ENCODE measurements at places on chromosomes 3 and 15. TPM values are rescaled to one million over a fixed set of nuclear protein-coding genes. Genes with fewer than 3 reads are reported as not detected.

GRCh38 chr3:58266577-58266976, 29.0 kb downstream of the ABHD6 start:
- no peaks in the 10 kb centered on the region for H3K4me1 ChIP-seq
- no peak overlapping the region for H3K27ac ChIP-seq
- no peak for DNase-seq
- peaks cover 31% of the 10 kb centered on the region for H3K36me3 ChIP-seq
- no peak overlapping the region for H3K4me3 ChIP-seq
- no peaks in the 10 kb centered on the region for H3K27me3 ChIP-seq

Gene PLSCR4
- 12.1 TPM for total RNA-seq

Gene EPHB3
- total RNA-seq = 5.0 TPM

Gene DUOX1
- total RNA-seq = 0.80 TPM

DNA sequence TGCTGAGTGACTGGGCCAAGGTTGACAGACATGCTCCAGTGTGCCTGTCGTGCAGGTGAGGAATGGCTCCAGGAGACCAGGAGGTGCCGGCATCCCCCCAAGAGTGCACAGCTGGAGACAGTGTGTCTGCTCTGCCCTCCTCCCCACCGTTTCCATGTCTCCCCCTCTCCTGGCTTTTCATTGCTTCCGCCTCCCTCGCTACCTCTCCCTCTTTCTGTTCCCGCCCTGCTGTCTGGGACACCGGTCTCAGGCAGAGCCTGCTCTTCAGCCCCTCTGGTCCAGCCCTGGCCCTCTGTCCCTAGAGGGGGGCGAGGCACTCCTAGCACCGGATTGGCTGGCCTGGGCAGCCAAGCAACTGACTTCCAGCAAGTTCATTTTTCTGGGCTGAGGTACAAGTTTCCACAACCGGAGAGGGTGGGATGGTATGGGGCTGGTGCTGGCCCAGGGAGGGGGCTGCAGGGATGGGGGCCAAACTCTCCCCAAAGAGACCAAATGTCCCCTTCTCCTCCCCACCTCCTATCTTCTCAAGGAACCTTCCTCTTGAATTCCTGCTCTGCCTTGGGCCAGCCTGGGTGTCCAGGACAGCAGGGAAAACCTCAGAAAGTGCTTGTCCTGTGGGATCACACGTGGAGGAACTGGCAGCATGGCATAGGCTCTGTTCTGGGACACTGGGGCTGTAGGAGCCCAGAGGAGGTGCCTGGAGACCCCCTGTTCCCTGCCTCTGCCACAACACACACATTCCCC, 32.6 kb downstream of the PRKCD start:
- DNase-seq = no peak
- H3K4me3 ChIP-seq = no peak overlapping the region
- H3K27me3 ChIP-seq = no peaks in the 10 kb centered on the region
- peaks cover 32% of the 10 kb centered on the region for H3K4me1 ChIP-seq
- peaks cover 24% of the 10 kb centered on the region for H3K36me3 ChIP-seq
- peak overlapping the region; percentile 14 for H3K27ac ChIP-seq

Gene BMF
- 3.1 TPM for total RNA-seq

GRCh38 chr3:23206366-23206765, 3.2 kb downstream of the UBE2E2 start:
- H3K27me3 ChIP-seq = no peaks in the 10 kb centered on the region
- no peak for DNase-seq
- H3K4me1 ChIP-seq = peaks cover 48% of the 10 kb centered on the region
- H3K4me3 ChIP-seq = no peak overlapping the region
- no peak overlapping the region for H3K27ac ChIP-seq

Gene MYZAP
- total RNA-seq = 934 TPM

- no peak for DNase-seq
- H3K4me1 ChIP-seq = peaks cover 35% of the 10 kb centered on the region
- H3K36me3 ChIP-seq = peaks cover 21% of the 10 kb centered on the region
- H3K4me3 ChIP-seq = no peak overlapping the region
- peak overlapping the region; percentile 27 for H3K27ac ChIP-seq
These were observed 229.2 kb downstream of the CDIN1 start for GRCh38 chr15:36808411-36809160.

GRCh38 chr15:91881569-91882297, 28.2 kb downstream of the SLCO3A1 start:
- peaks cover 76% of the 10 kb centered on the region for H3K4me1 ChIP-seq
- DNase-seq = no peak
- no peak overlapping the region for H3K27ac ChIP-seq
- no peaks in the 10 kb centered on the region for H3K36me3 ChIP-seq

GRCh38 chr3:175731543-175731942, 872.4 kb downstream of the NAALADL2 start:
- H3K36me3 ChIP-seq = no peaks in the 10 kb centered on the region
- no peak overlapping the region for H3K27ac ChIP-seq
- no peak overlapping the region for H3K4me3 ChIP-seq

Gene WNT7A
- total RNA-seq = not detected

GRCh38 chr3:100548053-100548452, 55.6 kb downstream of the TMEM45A start:
- peaks cover 8% of the 10 kb centered on the region for H3K27me3 ChIP-seq
- no peaks in the 10 kb centered on the region for H3K4me1 ChIP-seq
- no peaks in the 10 kb centered on the region for H3K36me3 ChIP-seq
- DNase-seq = no peak

Gene FBXO40
- total RNA-seq = 245 TPM

- no peaks in the 10 kb centered on the region for H3K36me3 ChIP-seq
- no peak overlapping the region for H3K4me3 ChIP-seq
- no peaks in the 10 kb centered on the region for H3K27me3 ChIP-seq
- no peak for DNase-seq
These were observed 99.1 kb upstream of the AGTR1 start for GRCh38 chr3:148598619-148599018.

Gene B3GALNT1
- total RNA-seq = 56.1 TPM

Data from left ventricle myocardium inferior (tissue), 1 donor.